ENCODE measurements at places on chromosomes 1 and 21.

- DNase-seq: no peak
Observed at GRCh38 chr1:214174508-214175199, 106.3 kb upstream of the SMYD2 start.

DNA sequence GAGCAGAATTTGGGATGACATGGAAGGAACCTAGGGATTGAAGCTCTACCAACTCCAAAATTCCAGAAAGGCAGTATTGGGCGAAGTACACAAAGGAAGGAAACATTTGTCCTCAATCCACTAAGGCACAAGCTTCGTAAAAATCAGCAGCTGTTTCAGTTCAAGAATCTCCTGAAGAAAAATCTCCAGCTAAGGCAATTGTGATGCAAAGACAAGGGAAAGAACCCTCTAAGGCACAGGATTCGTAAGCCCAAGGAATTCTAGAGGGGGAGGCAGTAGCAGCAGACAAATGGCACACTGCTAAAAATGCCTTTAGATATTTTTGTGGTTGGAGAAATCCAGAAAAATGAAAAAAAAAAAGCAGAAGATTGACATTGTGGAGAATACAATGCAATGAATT, 64.5 kb upstream of the PLPPR5 start:
- no peak for DNase-seq

DNA sequence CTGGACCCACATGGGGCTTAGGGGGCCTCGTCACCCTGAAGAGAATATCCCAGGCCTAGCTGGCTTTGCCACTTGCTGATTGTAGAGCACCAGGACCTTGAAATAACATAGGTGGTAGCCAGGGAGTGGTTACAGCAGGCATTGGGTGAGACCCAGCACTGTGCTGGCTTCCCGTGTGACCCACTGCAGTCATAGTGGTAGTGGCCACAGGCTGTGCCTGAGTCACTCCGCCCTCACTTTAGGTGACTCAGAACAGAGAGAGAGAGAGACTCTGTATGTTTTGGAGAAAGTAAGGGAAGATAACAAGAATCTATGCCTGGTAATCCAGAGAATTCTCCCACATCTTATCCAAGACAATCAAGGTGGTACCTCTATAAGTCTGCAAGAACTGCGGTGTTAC, 98.7 kb upstream of the LHX8 start:
- no peak for DNase-seq

DNA sequence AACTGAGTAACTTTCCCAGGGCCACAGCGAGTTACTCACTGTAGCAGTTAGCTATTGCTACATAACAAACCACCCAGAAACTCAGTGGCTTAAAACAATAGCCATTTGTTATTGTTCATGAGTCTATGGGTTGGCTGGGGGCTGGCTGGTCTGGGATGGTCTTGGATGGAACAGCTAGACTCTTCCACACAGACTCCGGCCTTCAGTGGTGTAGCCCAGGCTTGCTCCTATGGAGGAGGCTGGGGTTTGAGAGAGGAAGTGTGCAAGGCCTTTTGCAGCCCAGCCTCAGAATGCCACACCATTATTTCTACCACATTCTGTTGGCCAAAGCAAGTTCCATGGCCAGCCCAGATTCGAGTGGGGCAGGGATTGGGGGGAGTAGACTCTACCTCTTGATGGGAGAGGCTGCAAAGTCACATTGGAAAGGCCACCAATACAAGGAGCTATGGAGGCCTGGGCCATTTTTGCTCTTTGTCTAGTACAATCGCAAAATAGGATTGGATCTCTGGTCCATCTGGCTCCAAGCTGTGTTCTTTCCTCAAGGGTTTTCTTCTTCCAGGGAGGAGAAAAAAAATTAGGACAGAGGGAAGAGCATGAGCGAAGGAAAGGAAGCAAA, 37.5 kb upstream of the TTC22 start:
- no peak for DNase-seq

DNA sequence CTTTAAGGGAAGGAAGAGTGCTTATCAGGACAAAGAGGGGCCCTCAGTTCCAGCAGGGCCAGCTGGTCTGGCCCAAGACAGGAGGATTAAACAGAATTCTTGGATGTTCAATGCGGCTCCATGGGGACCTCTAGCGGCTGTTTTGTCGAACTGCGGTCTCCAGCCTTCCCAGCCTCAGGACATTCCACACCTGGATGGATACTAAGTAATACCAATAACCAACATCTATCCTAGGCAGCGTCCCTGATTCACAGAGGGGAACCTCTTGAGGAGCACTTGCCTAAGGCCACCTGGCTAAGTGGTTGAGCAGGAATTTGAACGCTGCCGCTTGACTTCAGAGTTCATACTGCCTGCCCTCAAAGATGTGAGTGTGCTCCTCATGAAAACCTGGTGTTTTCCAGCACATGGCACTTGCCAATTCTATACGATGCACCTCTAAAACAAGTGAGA, 15.5 kb upstream of the CD247 start:
- peak; percentile 90 for DNase-seq

GRCh38 chr21:26739189-26739588, 106.0 kb downstream of the ADAMTS1 start:
- DNase-seq: no peak

DNA sequence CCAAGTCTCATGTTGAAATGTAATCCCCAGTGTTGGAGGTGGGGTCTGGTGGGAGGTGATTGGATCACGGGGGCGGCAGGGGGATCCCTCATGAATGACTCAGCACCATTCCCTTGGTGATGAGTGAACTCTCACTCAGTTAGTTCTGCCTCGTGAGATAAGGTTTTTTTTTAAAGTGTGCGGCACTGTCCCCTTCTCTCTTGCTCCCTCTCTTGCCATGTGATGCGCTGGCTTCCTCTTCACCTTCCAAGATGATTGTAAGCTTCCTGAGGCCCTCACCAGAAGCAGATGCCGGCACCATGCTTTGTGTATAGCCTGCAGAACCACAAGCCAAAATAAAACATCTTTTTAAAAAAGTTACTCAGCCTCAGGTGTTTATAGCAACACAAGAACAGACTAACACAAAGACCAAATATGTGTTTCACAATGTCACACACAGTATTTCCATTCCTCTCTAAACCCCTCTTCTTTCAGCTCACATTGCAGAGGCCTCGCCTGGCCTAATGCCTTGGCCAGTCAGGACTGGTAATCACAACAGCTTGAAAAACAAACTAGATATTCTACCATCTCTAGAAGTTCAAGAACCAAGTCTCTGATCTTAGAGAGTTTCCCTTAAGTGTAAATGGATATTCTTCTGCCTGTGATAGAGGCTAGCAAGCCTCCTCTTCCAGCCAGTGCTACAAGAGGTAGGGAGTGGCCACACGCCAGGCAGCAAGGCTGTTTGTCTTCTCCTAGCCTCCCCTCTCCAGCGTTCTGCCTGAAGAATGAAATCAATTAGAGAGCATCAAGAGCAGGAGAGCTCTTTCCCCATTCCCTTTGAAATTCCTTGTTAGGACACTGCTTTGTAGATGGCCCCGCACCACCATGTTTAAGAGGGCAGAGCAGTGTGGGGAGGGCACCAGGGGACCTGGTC, 19.6 kb upstream of the RAP1A start:
- DNase-seq: no peak

DNA sequence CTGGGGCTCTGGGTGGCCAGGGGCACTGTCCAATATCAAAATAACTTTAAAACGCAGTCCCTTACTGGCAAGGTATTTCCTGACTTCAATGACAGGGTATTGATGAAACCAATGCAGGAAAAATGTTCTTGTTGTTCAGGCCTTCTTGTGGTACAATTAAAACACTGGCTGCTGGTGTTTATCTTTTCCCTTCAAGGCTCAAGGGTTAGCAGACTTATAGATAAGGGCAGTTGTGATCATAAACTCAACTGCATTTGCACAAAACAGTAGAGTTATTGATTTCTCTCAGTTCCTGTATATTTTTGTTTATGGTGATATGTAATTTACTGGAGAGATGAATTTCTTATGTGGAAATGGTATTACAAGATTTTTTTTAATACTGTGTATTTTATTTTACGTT, 2.7 kb upstream of the CD84 start:
- no peak for DNase-seq

- no peak for DNase-seq
Observed at GRCh38 chr1:159951016-159951415, 3.0 kb downstream of the SLAMF9 start.

DNA sequence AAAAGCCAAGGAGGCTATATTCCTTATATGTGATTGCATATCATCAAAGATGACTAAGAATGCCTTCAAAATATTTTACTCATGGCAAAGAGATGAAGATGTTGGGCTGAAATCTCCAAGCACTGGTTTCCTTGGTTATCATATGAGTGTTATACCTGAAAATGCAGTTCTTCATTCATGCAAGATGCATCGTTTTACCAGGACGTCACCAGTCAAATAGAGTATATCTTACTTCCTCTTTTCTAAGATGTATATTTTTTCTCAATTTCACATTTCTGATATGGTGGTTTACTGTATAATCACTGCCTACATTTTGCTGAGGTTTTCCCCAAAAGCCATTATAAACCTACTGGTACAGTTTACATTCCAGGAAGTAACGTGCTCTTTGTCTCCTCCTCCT, 1085.7 kb downstream of the NCAM2 start:
- DNase-seq: no peak

DNA sequence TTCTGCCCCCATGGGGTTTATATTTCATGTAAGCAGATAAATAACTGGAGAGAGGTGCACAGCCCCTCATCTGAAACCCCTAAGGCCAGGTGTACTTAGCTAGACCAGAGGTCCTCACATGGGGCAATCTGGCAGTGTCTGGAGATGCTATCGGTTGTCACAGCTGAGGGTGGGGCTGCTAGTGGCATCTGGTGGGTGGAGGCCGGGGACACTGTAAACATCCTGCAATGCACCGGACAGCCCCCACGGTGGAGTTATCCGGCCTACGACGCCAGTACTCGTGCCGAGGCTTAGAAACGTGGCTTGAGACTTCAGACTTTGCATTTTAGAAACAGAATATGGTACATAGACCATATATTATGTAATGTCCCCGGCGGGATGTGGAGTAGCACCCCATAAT, 186.5 kb upstream of the VAMP3 start:
- no peak for DNase-seq

DNA sequence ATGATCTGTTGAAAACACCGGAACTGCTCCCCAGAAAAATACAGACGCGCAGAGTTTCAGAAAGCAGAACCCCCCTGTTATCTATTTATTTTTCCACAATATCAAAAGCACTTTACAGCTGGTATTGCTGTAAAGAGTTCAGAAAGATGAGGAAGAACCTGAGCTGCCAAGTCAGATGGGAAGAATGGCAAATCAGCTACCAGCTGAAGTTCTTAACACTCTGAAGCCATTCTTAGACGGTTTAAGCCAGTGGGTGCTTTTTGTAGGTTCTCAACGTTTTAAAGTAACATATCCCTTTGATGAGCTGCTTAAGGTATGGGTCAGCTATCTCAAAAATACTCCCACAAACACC, 714 bp upstream of the AKIRIN1 start:
- DNase-seq: no peak

GRCh38 chr1:30809514-30810263, 52.1 kb upstream of the LAPTM5 start:
- no peak for DNase-seq

GRCh38 chr1:240344918-240345317, 253.2 kb downstream of the FMN2 start:
- DNase-seq: no peak

DNA sequence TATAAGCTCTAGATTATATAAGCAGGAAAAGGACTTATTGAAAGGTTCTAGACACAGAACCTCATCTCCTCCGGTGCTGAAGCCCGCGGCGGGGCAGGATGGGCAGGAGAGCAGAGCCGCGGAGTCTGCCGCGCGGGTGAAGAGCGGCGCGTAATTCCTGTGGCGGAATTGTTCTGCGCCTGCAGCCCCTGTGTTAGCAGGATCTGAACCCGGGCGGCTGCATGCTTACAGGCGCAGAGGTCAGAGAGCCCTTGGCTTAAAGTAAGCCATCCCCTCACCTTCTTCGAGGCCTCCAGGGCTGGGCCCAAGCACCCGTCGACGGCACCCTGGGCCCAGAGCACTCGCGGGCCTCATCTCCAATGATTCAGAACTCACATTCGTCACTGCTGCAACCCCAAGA, 89.3 kb downstream of the FASLG start:
- no peak for DNase-seq
